Sigmoid colon (tissue), 7 donors: ENCODE measurements at places on chromosomes 16 and 17. TPM values are rescaled to one million over a fixed set of nuclear protein-coding genes. Genes with fewer than 3 reads are reported as not detected.

GRCh38 chr16:50390371-50390771 is 21.6 kb upstream of the BRD7 start:
- no peak overlapping the region for H3K27ac ChIP-seq
- H3K27me3 ChIP-seq = no peaks in the 10 kb centered on the region
- H3K4me3 ChIP-seq = no peak overlapping the region
- no peak for DNase-seq

DNA sequence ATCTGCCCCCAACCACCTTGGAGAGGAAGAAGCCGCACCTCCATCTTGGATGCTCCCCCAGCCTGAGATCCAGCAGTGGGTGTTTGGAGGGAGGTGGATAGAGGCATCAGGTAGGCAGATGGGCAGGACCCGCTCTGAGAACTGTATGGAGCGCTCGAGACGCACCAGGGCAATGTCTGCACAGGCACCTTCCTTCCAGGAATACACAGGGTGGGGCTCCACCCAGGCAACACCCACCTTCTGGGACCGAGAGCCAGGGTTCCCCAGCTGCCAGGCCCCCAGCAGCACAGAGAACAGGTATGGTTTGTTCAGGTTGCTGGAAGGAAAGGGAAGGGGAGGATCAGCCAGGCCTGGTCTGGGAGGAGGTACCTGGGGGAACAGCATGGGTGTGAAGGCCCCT is 2.4 kb downstream of the PRSS22 start:
- peaks cover 4% of the 10 kb centered on the region for H3K4me1 ChIP-seq
- H3K27ac ChIP-seq = no peak overlapping the region
- no peak for DNase-seq
- H3K4me3 ChIP-seq = no peak overlapping the region

DNA sequence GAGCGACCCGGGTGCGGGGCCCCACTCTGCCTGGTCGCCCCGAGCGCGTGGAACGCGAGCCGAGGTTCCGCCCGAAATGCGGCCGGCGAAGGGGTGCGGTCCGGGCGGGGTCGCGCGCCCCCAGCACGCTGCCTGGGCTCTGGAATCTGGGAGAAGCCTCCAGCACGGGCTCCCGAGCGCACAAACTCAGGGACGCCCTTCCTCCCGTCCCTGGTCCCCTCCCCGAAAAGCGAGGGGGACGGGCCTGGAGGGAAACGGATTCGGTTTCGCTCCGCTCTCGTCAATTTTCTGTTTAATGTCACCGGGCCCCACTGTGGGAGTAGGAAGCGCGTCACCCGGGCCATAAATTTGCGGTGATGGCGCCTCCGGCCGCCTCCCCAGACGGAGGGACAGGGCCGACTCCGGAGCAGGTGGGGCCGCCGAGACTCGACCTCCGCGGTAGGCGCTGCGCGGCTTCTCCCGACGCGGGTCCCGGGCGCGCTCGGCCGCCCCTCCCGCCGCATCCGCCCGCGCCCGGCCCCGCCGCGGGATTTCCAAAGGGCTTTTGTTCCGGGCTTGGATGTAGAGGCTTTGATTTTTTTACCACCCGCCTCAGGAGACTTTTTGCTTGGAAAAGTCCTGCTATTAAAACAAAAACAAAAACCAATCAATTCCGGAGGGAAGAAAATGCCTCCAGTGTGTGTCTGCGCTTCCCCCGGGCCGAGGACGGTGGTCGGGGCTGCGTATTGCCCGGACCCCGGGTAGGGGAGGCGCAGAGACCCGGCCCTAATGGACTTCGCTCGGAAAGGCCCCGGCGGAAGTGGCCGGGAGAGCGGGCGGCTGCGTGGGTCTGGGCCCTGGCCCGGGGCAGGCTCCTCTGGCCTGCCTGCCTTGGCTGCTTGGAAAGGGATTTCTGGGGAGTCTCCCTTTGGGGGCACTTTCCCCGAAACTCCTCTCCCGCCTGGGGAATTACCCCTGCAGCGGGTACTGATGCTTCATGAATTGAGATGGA is 7.9 kb upstream of the BAHCC1 start:
- H3K4me1 ChIP-seq = no peaks in the 10 kb centered on the region
- no peaks in the 10 kb centered on the region for H3K27me3 ChIP-seq
- no peaks in the 10 kb centered on the region for H3K36me3 ChIP-seq

- no peaks in the 10 kb centered on the region for H3K4me1 ChIP-seq
- H3K4me3 ChIP-seq = no peak overlapping the region
Measured at GRCh38 chr16:75632857-75633256, 9.8 kb upstream of the ADAT1 start.

- no peaks in the 10 kb centered on the region for H3K36me3 ChIP-seq
- no peak overlapping the region for H3K4me3 ChIP-seq
- no peak for DNase-seq
- no peaks in the 10 kb centered on the region for H3K27me3 ChIP-seq
- peak overlapping the region; percentile 77 for H3K27ac ChIP-seq
- no peaks in the 10 kb centered on the region for H3K4me1 ChIP-seq
Measured at GRCh38 chr17:45197108-45197507, 24.6 kb upstream of the FMNL1 start.

DNA sequence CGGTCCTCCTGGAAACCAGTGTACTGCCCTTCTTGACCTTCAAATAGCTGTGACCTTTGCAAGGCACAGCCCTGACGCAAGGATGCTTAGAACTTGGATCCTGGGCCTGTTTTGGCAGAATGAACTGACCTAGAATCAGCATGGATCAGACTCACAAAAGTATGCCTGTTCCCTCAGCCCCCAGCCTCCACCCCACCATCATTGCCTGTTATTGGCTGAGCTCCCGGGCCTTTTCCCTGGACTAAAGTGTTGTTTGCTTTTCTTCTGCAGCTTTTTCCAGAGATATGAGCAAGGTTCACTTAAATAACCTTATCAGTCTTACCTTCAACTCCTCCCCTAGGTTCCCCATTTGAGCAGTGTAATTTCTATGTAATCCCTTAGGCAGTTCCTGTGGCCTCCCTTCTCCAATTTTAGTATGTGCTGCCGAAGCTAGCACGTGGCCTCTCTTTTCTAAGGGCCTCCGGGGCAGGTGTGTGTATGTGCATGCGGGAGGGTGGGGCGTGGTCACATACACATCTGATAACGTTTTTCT is 347.4 kb downstream of the MAF start:
- H3K4me1 ChIP-seq = peaks cover 15% of the 10 kb centered on the region
- no peaks in the 10 kb centered on the region for H3K36me3 ChIP-seq
- H3K27me3 ChIP-seq = no peaks in the 10 kb centered on the region

Gene NUPR1
- total RNA-seq = 70.8 TPM

Gene IL34
- total RNA-seq = 5.4 TPM

- no peaks in the 10 kb centered on the region for H3K27me3 ChIP-seq
- peak; percentile 62 for DNase-seq
- no peak overlapping the region for H3K27ac ChIP-seq
- peaks cover 46% of the 10 kb centered on the region for H3K36me3 ChIP-seq
- H3K4me1 ChIP-seq = peaks cover 15% of the 10 kb centered on the region
- H3K4me3 ChIP-seq = no peak overlapping the region
Measured at GRCh38 chr16:57788252-57788841, 13.9 kb downstream of the KIFC3 start.
